ENCODE measurements at places on chromosomes 2 and 18.

DNA sequence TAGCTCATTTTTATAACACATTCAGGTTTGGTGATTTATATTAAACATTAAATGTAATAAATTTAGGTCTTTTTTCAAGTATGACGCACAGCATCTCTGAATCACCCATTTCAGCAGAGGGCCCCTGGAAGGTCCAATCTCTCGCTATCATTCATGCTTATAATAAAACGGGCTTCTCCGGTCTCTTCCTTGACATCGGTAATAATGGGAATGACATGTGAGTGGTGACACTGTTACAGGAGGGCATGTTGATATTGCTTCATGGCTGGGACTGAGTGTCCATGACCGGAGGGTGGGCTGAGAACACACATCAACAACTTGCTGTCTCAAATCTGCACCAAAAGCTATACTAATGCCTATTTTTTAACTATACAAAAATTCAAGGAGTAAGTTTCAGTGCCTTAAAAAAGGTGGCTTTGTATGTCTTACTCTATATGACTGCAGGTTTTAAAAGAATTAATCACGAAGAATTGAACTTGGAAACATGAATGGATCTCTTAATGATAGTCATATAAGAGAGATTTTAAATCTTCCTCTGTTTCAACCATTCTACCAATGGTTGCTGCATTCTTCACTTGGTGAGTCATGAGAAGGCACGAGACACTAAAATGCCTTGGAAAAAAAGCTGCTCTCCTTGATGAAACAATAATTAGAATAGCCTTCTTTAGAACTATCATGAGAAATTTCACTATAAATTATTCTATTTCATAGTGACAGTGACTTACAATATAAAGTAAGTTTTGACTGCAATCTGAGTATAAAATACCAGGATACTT is 101.9 kb upstream of the NRP2 start:
- DNase-seq = no peak

DNA sequence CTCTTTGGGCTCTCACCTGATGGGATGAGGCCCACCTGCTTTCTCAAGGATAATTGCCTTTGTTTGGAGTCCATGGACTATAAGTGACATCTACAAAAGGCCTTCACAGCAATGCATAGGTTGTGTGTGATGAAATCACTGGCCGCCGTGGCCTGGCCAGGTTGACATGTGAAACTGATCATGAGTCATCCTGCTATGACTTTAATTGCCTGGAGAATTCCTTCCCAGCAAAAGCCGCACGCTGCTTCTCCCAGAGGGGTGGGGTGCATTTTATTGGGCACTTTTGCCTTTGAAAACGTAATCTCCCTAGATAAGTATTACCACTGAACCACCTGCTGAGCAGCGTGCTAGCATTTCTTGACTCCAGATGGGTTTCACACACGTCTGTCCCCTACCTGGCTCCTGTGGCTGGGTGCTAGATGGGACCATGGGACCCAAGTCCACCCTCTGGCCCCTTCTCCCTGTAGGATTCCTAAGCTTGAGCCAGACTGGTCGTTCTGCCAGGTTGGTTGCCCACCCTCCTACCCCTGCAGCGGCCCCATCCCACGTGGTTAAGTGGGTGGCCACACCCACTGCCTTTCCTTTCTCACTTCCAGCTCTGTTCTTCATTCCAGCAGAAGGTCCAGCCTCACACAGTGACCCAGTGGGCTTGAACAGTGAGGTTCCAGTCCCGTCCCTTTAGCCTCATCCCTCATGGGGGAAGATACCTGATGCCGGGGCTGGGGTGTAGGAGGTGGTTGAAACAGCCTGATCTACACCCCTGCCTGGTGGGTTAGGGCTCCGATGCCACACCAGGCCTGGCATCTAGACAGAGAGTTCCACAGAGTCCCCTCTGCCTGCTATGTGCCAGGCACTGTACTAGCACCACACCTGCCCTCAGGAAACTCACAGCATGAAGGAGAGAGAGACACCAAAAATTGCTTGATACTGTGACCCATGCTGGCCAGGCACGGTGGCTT is 89.6 kb downstream of the GBX2 start:
- no peak for DNase-seq

DNA sequence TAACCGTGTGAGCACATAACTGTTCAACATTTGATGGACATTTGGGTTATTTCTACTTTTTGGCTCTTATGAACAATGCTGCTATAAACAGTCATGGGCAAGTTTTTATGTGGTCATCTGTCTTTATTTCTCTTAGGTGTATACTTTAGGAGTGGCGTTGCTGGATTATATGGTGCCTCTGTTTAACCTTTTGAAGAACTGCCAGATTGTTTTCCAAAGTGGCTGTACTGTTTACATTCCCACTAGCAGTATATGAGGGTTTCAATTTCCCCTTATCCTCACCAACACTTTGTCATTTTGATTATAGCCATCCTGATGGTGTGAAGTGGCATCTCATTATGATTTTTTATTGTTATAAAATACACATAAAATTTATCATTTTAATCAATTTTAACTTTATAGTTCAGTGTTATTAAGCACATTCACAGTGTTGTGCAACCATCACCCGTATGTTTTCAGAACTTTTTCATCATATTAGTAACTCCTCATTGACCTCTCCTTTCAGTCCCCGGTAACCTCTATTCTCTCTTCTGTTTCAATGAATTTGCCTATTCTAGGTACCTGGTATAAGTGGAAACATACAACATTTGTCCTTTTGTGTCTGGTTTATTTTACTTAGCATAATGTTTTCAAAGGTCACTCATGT is 55.4 kb downstream of the EML4 start:
- no peak for DNase-seq

DNA sequence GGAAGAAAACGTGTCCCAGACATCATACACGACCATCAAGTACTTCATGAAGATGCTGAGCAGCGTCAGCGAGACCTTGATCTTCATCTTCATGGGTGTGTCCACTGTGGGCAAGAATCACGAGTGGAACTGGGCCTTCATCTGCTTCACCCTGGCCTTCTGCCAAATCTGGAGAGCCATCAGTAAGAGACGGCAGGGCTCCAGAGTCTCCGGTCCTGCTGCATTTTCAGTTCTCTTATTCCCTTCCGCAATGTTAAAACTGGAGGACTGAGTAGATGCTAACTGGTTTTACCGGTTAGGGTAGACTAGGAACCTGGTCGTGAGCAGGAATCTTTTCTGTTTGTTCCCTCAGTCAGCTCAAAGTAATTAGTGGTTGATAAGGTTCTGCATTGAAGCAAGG is 32.3 kb downstream of the SLC9A4 start:
- DNase-seq = no peak

- no peak for DNase-seq
Observed at GRCh38 chr2:177245010-177245422, 19.5 kb downstream of the NFE2L2 start.

GRCh38 chr2:1907849-1908533 is 163.7 kb upstream of the PXDN start:
- DNase-seq = no peak

DNA sequence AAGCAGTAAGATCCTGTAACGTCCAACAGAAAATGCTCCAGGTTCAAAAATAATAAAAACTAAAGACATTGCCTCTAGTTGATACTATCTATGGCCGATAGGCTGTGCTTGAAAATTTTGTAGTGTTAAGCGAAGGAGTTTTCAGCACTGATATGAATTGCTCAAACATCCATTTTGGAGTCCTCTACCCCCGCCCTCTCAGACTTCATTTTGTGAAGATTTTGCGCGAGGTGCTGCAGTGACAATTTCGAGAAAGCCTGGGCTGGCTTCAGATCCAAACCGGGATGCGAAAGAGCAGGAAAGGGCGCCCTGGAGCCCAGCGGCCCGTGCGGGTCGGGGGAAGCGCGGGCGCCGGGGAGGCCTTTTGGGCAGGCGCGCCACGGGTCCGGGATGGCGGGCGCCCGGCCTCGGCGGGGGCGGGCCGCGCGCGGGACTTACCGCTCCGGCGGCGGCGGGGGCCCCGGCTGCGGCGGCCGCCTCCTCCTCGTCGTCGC is 1.8 kb downstream of the SP3 start:
- peak; percentile 73 for DNase-seq

DNA sequence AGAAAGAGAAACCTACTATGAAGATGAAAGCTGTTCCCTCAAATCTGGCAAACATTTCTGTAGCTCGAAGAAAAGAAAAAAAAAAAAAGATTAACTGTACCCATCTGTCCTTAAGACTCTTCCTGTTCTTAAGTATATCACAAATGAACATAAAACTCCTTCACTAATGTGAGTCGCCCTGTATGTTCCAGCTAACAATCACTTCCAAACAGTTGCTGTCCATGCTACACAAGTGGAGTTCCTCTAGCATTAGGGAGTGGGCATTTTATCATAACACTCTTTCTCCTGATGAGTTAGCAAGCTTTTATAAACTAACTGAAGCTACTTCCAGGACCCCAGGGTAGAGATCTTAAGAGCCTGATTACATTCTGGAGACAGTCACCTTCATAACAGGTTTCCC is 5.8 kb downstream of the CUL3 start:
- no peak for DNase-seq

DNA sequence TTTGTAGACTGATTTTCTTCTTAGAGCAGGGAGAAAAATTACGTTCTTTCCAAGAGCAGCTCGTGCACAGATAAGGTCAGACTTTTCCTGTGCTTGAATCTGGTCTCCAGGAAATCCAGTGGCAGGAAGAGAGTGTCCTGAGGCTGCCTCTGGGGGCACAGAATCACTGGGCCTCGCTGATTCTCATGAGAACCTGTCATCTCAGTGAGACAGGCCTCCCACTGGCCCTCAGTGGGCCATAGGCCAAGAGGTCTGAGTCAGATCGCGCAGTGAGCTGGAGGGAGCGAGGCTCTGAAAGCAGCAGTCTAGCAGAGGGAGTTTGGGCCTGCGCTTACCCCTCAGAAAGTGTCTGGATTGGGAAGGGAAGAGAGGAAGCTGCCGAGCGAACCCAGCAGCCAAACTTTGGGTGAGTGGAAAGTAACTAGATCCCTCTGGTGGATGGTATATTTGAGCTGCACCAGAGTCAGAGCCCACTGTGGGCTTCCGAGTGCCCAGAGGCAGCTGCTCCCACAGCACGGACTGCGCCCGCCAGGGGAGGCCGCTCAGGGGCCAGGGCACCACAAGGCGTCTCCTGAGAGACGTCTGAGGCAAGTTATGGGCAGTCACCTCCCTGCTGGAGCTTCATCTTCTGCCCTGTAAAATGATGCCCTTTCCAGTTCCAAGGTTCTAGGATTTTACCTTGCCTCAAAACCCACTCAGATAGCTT is 8.2 kb downstream of the GDF7 start:
- no peak for DNase-seq

DNA sequence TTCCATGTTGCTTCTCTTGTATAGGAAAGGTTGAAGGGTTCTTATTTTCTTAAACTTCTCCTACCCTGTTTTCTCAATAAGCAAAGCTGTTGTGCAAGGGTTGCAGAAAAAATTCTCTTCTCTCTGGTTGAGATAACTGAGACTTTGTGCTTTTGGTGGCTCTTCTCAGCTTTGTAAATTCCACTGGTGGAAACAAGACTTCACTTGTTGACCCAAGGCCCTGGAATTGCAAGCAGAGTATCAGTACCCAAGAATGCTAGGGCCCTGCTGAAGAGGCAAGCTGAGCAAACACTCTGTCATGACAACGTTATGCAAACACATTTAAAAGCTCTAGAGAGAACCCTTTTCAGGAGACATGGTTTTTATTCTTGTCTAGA is 294.7 kb upstream of the EPAS1 start:
- DNase-seq = no peak

DNA sequence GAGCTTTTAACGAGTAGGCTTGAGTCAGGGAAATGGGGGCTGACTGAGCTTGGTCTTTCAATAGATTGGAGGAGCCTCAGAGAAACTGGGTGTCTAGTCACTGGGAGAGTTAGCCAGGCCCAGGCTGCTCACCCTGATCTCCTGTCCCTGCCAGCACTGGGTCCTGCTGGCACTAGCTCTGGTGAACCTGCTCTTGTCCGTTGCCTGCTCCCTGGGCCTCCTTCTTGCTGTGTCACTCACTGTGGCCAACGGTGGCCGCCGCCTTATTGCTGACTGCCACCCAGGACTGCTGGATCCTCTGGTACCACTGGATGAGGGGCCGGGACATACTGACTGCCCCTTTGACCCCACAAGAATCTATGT is 720 bp downstream of the KRTCAP3 start:
- no peak for DNase-seq

- DNase-seq = no peak
Observed at GRCh38 chr2:49959961-49960553, 805.7 kb upstream of the FSHR start.

GRCh38 chr2:50711714-50712113 is 320.2 kb downstream of the NRXN1 start:
- no peak for DNase-seq

- no peak for DNase-seq
Observed at GRCh38 chr18:10006311-10006893, 92.6 kb downstream of the VAPA start.

GRCh38 chr18:76528477-76529432 is 33.7 kb upstream of the ZNF516 start:
- peak; percentile 9 for DNase-seq

GRCh38 chr2:215435280-215435869 is 493 bp downstream of the FN1 start:
- DNase-seq = no peak

- no peak for DNase-seq
Observed at GRCh38 chr2:127618551-127619202, 27.3 kb upstream of the GPR17 start.

DNA sequence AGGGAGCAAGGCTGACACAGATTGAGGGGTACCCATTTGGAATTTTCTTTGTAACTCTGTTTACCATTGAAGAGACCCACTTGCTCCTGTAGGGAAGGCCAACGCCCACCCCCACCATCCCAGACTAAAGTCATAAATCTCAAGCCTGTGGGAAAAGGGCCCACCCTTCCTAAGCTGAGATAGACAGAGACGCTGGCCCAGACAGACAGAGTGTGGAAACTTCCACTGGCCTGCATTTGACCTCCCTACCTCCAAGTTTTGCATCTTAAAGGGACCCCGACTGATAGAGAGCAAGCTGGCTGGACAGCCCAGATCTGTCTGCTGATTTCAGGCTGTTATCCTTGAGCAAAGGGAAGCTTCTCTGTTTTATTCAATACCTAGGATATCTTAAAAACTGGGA is 48.2 kb upstream of the SLC14A2 start:
- DNase-seq = no peak

- DNase-seq = no peak
Observed at GRCh38 chr2:149068996-149069888, 30.7 kb downstream of the LYPD6B start.

DNA sequence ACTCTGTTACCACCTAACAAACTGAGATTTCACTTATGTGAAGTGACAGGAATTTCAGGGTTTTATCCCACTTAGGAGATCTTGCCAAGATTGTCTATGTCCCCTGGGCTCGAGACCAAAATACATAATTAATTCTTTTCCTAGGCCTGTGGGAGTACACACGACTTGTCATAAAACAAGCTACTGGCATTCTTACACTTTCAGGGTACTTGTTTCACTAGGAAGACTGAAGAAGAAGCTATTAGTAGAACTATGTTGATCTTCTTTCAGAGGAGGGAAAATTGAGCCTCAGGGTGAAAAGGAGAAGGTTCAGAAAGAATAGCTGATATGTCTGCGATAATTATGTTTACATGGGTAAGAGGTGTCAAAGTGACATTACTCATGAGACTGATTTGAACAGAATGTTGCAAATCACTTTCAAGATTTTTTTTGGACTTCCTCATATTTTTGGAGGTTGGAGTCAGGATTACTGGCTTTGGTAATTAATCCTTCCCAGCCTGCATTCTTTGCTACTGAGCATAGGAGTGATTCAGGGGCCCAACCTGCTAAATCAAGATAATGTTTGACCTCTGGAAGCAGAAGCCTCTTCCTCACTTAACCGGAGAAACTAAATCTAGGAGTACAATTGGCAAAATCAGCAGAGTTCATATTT is 240.0 kb upstream of the NT5C1B start:
- DNase-seq = no peak

GRCh38 chr2:134193006-134193405 is 60.9 kb upstream of the MGAT5 start:
- DNase-seq = no peak

GRCh38 chr2:182548031-182548950 is 121.5 kb upstream of the PDE1A start:
- DNase-seq = no peak
